H54 (cell line): ENCODE measurements at places on chromosomes 7 and 10.

DNA sequence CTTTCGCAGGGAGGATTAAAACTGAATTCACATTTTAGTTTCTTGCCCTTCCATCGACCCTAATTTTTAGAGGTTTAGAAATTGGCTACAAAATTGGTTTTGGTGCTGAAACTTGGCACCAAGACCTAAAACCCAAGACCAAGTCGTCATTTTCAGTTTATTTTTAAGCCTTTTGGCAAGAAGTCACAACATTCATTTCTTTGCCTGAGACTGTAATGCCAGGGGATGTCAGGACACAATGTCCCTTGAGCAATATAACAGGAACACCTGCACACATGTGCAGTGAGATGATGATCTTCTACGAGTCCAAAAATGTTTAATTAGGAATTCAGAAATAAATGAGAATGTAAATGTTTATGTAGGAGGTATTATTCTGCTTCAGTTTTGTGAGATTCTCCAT lies 335.4 kb upstream of the ANKRD30A start:
- DNase-seq, result no peak

GRCh38 chr7:23247046-23247602 lies 549 bp downstream of the GPNMB start:
- DNase-seq, result no peak

DNA sequence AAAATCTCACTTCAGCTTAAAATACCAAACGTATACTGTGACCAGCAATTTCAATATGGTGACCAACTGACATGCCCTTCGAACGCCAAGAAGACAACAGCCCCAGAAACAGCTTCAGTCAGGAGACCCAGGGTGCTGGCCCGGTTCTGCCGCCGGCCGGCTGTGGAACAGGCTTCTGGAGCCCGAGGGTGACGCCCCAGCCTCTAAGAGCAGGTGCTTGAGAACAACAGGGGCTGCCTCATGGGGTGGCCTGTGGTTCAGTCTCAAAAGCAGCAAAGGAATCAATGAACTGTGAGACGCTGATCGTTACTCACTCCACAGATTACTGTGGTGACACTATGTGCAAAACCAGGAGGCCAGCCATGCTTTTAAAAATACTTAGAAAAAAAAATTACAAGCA lies 17.3 kb downstream of the GPER1 start:
- DNase-seq, result no peak

DNA sequence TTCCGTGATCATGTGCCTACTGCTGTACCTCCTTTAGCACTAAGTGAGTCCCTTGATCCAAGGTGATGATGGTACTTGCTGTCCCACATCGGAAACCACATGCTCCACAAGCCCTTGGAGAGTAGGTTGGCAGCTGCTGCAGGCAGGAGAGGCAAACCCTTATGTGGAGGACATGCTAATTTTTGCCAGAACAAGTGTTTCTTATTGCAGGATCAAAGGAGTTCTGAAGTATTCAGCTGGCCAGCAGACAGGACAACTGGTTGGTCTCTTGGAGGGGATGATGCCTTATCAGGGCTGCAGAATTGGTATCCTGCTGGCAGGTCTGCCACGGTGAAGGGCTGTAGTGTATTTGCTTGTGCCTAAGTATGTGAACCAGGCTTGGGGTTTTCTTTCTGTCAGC lies 36.8 kb downstream of the NACAD start:
- DNase-seq, result no peak

DNA sequence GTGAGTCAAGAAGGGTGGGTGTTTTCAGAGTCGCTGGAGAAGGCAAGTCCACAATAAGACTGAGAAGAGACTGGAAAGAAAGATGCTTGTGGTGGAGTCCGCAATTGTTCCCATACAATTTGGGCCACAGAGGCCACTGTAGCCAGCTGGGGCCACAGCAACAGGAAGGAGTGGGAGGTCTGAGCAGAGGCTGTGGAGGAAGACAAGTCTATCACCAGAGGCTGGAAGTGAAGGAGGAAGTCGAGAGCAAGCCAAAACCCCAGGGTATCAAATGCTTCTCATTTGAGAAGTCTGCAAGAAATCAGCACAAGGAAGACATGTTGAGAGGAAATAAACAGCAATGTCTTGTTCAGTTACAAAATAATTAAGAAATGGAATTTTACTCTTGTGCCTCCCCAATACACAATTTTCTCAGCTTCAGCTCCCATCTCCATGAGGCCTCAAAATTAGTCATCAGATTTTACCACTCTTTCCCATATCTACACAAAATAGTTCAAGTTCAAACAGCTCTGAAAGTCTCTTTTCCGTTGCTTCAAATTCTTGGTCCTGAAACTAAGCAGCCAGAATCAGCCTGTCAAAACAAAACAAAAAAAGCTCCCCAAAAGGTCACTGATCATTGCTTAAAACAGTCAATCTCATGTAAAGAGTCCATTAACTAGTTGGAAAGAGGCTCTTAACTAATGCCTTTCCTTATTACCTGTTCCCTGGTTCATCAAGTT lies 31.6 kb downstream of the SLC16A12 start:
- DNase-seq, result no peak
